ENCODE measurements at places on chromosomes 1 and 21.

- DNase-seq, result no peak
Observed at GRCh38 chr1:57831624-57832023, 407.8 kb upstream of the DAB1 start.

GRCh38 chr1:27869719-27870085 is 2.6 kb upstream of the THEMIS2 start:
- no peak for DNase-seq

DNA sequence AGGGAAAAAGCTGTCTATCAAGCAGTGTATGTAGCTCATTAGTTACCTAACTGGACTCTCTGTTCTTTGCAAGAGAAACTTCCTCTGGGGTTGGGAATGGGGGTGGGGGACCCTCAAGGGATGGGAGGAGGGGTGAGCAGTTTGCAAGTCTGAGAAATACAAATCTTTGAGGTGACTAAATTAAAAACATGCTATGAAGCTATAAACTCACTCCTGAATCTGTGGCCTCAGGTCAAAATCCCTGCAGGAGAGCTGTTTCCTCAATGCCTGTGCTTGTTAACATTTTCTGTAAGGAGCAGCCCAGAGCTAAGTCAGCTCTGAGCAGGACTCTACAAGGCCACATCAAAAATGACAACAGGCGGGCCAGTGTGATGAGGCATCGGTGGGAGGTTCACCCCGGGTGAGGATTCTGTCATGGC is 32.8 kb upstream of the PTPRC start:
- DNase-seq, result no peak

DNA sequence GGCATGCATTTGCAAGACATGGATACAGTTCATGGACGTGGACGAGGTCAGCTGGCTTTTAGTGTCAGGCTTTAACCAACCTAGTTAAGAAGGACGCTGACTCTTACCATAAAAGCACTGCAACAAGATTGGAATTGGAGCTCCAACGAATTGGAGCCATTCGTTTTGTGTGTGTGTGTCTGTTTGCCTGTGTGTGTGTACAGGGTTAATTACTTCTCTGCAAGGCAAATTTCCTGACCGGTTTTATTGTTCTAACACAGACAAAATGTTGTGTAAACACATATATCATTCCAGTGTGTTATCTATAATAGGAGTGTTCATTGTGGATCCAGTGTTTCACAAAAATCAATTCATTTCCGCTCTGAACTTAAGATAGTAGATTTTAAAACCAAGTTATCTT is 7.9 kb downstream of the ITSN1 start:
- no peak for DNase-seq

DNA sequence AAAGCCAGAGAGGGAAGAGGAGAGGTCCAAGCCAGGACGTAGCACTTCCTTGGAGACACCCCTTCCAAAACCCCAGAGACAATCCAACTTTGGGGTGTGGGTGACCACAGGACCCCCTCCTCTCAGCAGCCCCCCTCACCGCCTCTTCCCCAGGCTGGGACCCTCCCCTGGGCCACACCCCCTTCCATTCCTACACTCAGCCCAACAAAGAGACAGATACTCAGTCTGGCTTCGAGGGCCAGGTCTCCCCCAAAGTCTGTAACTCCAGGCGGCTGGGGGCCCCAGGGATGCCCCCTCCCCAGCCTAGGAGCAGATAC is 1.4 kb downstream of the MEX3A start:
- DNase-seq, result no peak

DNA sequence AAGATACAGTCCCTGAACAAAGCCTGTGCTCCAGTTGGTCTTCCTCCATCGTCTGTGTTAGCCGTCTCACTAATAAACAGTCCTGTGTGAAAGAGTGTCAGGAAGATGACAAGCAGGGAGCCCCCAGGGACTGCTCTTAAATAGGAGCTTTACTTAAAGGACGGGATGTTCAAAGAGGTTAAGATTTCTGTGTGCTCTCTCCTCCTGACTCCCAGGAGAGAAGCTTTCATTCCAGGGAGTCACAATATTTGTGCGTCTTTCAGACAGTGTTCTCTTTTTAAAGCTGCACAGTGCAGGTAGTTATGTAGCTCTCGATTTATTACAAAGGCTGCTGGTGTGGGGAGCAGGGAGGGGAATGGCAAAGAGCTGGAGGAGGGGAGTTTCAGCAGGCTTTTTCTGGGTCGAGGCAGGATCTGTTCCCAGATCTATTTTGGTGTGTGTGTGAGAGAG is 43.5 kb downstream of the STYXL2 start:
- DNase-seq, result no peak

GRCh38 chr1:78683079-78683478 is 33.4 kb downstream of the IFI44 start:
- no peak for DNase-seq

DNA sequence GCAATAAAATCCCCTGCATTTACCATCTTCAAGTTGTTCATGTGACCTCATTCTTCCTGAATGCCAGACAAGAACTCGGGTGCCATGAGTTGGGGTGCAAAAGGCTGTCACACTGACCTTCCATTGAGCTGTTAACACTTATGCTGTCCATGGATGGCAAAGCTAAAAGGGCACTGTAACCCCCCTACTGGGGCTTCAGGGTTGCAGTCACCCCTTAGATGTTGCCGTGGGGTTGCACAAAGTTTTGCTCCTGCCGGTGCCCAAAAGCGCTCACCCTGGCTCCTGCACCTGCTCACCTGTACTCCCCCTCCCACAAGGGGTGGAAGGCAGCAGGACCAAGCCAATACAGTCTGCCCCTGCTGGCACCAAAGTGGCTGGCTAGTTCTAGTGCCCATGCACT is 208.2 kb downstream of the RHOU start:
- no peak for DNase-seq

GRCh38 chr21:42079939-42080787 is 9.0 kb downstream of the UMODL1 start:
- no peak for DNase-seq

GRCh38 chr21:27817074-27817473 is 850.2 kb upstream of the ADAMTS5 start:
- no peak for DNase-seq

- DNase-seq, result no peak
Observed at GRCh38 chr1:184696403-184696802, 58.3 kb downstream of the EDEM3 start.

DNA sequence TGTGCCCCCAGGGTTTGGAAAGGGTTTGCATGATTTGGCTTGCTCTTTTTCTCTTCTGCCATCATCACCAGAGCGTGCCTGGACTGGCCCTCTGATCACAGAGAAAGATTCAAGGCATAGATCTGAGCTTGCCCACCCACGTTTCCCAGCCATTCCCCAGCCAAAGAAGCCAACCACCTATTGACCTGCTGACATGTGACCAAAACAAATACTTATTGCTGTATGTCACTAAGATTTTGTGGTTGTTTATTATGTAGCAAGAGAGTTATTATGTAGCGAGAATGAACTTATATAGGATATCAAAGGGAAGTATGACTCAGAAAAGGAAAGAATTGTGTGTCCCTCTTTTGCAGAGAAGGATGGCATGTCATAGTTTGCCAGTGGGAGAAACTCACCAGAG is 59.9 kb downstream of the UBE2U start:
- DNase-seq, result no peak

GRCh38 chr1:217090060-217090911 is 367.1 kb upstream of the ESRRG start:
- DNase-seq, result no peak

- peak; percentile 43 for DNase-seq
Observed at GRCh38 chr1:167401260-167401873, 117.0 kb downstream of the CD247 start.

DNA sequence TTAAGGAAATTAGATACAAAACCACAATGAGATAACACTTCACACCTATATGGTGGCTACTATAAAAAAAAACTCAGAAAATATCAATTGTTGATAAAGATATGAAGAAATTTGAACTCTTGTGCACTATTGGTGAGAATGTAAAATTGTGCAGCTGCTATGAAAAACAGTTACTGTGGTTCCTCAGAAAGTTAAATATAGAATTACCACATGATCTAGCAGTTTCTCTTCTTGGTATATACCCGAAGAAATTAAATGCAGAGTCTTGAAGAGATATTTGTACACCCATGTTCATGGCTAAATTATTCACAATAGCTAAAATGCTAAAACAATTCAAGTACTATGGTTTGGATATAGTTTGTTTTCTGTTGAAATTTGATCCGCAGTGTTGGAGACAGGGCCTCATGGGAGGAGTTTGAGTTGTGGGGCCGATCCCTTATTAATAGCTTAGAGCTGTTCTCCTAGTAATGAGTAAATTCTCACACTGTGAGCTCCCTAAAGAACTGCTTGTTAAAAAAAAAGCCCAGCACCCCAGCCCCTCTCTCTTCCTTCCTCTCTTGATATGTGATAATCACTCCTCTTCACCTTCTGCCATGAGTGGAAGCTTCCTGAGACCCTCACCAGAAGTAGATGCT is 1412.1 kb downstream of the PLA2G4A start:
- DNase-seq, result no peak

- DNase-seq, result no peak
Observed at GRCh38 chr1:162661336-162661735, 29.1 kb downstream of the DDR2 start.

- no peak for DNase-seq
Observed at GRCh38 chr1:152582647-152583046, 2.3 kb upstream of the LCE3D start.

- DNase-seq, result no peak
Observed at GRCh38 chr1:244187310-244187709, 136.2 kb downstream of the ZBTB18 start.

DNA sequence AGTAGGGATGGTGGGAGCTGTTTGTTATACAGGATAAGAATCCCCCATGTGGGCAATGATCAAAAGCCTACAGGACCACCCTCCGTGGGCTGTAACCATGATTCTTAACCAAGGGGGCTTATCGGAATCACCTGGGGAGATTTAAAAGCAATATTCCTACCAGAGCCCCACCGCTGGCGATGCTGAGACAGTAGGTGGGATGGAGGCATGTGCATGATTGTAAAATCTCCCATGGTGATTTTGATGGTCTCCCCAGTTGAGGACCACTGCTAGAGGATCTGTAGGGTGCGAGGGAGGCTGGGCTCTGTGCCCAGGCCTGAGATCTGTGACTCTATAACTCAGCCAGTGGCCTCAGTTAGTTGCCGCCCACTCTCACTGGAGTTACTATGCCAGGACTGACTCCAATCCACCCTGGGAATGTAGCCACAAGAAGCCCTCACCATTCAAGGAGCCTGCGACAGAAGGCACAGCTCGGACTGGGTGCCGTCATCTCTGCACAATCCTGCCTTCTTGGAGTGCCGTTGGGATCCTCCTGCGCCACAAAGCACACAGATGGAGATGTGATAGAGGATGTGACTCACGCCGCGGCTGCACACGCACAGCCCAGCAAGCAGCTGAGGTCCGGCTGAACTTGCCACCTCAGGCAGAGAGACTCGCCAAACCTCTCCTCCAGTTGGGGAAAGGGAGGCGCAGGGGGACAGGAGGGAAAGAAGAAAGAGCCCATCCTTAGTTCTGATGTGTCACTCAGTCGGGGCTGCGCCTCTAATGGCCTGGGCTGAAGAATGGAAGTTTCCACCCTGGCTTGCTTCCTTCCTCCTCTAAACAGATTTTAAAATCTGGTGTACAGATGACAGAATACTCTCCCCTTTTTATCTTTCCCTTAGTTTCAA is 26.5 kb downstream of the AKNAD1 start:
- no peak for DNase-seq

DNA sequence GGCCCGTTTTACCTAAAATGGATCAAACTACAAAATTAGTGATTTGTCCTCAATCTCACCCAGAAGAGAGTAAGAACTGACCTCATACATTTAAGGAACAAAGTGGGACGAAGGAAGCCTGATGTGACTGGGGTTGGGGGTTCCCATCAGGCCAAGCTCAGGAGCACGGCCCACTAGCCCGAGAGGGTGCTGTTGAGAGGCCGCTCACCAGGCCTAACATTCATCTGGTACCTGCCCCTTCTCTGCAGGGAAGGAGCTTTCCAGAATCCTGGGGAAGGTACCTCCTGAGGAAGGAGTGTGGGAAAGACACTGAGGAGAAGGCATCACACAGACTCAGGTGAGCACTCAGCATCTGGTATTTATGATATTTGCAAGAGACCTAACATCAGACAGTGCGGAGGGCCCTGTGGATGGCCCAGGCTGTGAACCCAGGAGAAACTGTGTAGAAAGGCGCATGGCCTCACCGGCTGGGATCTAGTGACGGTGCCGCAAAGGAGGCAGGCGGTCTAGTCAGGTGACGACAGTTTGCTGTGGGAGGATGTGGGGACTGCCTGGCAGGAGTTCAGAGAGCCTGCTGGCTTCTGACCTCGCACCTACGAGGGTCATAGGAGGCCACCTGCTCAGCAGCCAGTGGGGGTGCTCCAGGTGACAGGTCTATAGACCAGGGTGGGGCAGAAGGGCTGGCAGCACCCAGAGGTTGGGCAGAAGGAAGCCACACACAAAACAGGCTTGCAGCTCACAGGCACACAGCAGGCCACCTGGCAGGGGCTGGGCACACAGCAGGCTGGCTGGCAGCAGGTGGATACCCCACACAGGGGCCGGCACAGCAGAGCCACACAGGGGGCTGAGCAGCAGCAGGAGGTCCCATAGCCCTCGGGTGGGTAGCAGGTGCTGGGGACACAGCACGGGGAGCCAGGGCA is 543 bp downstream of the KRTAP12-4 start:
- peak; percentile 62 for DNase-seq

GRCh38 chr1:161172776-161173376 is 4.4 kb downstream of the B4GALT3 start:
- DNase-seq, result no peak

GRCh38 chr1:10714337-10715114 is 81.9 kb downstream of the CASZ1 start:
- no peak for DNase-seq

DNA sequence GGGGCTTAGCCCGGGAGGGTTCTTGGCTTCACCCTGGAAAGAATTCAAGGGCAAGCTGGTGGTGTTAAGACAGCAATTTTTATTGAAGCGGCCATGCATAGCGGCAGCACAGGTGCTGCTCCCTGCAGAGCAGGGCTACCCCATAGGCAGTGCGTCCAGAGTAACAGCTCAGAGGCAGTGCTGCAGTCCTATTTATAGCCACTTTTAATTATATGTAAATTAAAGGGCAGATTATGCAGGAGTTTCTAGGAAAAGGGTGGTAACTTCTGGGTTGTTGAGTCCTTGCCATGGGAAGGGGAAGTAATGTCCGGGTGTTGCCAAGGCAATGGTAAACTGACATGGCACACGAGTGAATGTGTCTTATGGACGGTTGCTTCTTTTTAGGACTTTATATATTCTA is 57.0 kb downstream of the VPS26C start:
- DNase-seq, result no peak

DNA sequence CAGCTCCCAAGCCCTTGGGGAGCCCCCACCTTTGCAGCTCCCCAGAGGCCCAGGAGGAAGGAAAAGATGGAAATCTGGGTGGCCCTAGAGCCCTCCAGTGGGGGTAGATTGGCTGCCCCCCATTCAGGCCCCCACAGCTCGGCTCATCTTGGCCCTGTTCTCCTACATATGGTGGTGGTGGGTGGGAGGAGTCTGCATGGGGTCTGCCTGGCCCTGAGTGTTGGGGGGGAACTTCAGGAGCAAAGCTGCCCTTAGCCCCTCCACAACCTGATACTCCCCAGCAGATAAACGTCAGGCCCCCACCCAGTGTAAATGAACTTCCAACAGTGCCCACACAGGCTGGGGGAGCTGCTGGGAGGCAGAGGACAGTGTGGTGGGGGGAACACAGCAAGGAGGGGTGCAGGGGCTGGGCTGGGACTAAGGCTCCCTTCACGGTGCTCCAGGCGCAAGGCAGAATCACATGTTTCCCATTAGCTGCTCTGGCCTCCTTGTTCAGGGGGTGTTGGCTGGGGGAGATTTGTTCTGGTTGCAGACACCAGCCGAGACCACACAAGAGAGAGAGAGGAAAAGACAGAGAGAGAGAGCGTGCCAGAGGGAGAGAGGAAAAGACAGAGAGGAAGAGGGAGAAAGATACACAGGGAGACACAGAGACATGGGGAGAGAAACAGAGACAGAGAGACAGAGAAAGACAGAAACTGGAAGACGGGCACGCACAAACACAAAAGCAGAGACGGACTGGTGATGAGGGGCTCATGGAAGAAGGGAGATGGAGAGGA is 42.6 kb downstream of the AHDC1 start:
- DNase-seq, result no peak

All from activated T-cell treated with anti-CD3 and anti-CD28 coated beads, Interleukin-2, amount 50 U/mL, for 1 hour (primary cell).